Sigmoid colon (tissue), 7 donors: ENCODE measurements at places on chromosomes 1 and 21. TPM values are rescaled to one million over a fixed set of nuclear protein-coding genes. Genes with fewer than 3 reads are reported as not detected.

DNA sequence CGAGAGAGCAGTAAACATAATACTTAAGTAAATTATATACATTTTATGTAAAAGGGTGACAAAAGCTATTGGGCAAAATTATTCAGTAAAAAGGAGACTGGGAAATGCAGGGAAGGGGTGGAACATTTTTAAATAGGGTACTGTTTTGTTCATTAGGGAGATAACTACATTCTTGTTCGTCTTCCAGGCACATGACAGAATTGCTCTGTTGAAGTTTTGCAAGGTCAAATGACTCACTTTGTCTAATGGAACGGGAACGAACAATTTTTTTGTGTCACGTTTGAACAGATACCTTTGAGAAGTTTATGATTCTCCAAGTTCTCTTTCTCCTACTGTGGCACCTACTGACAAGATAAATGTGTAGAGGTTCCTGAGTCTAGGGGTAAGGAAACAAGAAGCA lies 382.3 kb upstream of the ZRANB2 start:
- no peak for DNase-seq

DNA sequence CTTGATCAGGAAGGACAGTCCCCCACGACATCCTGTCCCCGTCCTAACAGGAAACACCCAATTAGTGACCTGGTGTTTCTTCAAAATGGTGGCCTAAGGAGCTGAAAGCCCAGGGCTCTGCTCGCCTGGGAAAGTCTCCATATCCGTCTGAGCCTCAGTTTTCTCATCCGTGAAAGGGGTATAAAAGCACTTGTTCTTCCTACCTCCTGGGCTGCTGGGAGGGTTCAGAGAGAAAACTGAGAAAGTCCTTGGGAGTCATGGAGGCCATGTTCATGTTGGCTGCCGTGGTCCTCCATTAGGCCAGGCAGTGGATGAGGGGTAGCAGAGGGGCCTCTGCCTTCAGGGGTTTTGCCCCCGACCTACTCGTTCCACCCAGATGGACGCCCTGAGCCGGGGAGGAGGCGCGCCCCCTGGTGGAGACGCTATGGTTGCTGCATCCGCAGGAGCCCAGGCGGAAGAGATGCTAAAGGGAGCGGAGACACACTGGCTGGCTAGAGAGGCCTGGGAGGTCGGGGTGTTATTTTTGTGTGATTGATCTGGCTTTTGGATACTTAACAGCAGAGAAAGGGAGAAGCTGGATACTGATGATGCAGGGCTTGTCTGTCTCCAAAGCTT lies 113.5 kb downstream of the PRDM2 start:
- no peak for DNase-seq

DNA sequence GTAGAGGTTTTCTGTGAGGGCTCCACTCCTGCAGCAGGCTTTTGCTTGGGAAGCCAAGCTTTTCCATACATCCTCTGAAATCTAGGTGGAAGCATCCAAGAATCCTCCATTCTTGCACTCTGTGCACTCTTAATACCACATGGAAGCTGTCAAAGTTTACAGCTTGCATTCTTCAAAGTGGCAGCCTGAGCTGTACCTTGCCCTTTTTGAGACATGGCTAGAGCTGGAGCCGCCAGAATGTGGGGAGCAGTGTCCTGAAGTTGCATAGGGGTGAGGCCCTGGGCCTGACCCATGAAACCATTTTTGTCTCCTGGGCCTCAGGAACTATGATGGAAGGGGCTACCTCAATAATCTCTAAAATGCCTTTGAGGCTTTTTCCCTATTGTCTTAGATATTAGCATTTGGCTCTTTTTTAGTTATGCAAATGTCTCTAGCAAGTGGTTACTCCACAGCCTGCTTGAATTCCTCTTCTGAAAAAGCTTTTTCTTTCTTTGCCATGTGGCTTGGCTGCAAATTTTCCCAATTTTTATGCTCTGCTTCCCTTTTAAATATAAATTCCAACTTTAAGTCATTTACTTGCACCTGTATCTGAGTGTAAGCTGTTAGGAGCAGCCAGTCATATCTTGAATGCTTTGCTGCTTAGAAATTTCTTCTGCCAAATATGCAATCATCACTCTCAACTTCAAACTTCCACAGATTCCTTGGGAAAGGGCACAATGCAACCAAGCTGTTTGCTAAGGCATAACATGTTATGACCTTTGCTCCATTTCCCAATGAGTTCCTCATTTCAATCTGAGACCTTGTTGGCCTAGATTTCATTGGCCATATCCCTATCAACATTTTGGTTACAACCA lies 92.1 kb upstream of the ARTN start:
- no peak for DNase-seq

The COG2 gene
- total RNA-seq: 26.4 TPM

The IQGAP3 gene
- 0.81 TPM for total RNA-seq

The GBP2 gene
- total RNA-seq: 152 TPM

DNA sequence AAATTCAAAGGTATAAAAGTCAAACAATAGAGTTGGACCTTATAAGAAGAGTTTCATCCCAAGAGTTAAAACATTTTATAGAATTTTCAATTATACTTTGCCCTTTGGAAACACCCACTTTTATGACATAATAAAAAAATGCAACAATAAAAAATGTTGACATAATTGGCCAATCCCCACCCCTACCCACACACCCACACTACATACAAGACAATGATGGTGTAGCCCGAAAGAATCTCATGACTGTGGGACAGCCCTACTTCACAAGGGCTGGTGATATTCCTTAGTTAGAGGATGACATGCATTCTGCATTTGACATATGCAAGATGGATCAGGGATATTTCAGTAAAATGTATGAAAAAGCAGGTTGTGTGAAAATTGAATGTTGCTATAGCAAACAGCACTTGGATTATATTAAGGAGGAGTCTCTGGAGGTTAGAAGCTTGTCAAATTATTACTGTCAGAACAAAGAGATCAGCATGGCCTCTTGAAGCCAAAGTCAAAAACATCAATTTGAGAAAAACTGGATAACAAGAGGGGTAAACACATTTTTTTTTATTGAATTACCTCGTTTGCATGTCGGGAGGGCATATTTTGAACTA lies 133.0 kb upstream of the SAMSN1 start:
- DNase-seq: no peak

The C1QTNF12 gene
- 1.9 TPM for total RNA-seq

DNA sequence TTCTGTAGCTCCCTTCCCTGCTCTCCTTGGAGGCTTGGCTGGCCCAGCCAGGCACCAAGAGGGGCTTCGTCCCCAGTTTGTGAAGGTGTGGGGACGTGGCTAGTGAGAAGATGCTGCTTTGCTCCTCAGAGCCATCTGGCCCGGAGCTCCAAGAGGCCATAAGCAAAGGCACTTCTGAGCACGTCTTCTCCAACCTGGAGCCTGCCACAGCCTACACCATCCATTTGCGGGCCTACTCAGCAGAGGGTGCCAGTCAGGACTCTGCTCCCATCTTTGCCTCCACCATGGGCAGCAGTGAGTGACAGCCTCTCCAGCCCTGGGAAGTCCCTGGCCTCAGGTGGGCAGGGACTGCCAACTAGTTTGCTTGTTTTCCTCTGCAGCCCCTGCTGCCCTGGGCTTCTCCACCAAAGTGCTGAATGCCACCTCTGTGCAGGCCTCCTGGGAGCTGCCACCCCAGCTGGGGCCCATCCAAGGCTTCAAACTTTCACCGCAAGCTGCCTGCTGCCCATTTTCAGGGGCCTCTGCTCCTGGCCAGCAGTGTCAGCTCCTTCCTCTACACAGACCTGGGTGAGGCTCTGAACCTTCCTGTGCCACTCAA lies 25.9 kb downstream of the SLC27A3 start:
- no peak for DNase-seq

The TMEM269 gene
- total RNA-seq: not detected

The GLUL gene
- total RNA-seq: 1,467 TPM

The CFHR1 gene
- not detected for total RNA-seq

GRCh38 chr1:85650645-85651044 lies 57.6 kb downstream of the ZNHIT6 start:
- no peak for DNase-seq

The GABPB2 gene
- 20.6 TPM for total RNA-seq

DNA sequence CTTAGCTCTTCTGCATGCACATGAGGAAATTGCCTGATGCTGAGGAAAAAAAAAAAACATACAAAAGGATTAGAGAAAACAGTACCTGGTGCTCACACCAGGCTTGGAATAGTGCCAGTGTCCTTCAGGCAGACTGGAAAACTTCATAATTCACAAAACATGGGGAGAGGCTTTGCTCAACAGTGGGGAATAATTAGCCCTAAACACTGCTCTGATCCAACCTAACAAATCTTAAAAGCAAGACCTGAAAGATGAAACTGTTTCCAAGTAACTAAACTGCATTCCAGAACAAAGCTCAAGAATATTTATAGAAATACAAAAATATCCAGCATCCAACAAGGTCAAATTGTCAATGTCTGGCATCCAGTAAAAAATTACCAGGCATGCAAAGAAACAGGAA lies 124.8 kb downstream of the AK5 start:
- no peak for DNase-seq

DNA sequence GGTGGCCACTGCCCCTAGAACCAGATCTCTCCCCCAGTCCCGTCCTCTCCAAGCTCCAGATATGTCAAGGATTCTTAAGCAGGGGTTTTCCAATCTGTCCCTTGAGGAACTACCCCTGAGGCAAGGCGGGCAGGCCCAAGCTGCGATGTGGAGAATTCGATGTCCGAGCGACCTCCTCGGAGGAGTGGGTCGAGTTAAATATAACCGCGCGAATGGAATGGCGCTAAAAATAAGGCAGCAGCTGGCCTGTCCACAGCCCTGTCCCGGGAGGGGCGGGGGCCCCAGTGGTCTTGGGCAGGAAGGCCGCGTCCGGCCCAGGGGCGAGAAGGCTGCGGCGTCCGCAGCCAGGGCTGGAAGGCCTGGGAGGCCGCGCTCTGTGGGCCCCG lies 5.8 kb upstream of the FOXD3 start:
- DNase-seq: no peak

The TPTE gene
- not detected for total RNA-seq

DNA sequence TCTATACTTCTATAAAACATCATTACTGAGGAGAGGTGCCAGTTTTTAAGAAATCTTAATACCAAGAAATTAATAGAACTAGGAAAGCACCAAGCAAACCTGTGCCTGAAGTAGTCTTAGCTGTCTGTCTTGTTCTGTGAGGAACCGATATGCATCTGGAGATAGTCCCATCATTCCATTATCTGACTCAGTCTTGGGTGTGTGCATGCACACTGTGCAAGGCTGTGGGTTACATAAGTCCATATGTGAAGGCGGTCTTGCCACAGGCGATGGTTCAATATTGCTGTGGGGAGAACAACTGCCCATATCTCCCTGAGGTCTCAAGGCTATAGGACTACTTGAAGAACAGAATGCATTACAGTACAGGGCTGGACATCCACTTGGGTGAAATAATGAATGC lies 33.8 kb downstream of the STIL start:
- DNase-seq: no peak

DNA sequence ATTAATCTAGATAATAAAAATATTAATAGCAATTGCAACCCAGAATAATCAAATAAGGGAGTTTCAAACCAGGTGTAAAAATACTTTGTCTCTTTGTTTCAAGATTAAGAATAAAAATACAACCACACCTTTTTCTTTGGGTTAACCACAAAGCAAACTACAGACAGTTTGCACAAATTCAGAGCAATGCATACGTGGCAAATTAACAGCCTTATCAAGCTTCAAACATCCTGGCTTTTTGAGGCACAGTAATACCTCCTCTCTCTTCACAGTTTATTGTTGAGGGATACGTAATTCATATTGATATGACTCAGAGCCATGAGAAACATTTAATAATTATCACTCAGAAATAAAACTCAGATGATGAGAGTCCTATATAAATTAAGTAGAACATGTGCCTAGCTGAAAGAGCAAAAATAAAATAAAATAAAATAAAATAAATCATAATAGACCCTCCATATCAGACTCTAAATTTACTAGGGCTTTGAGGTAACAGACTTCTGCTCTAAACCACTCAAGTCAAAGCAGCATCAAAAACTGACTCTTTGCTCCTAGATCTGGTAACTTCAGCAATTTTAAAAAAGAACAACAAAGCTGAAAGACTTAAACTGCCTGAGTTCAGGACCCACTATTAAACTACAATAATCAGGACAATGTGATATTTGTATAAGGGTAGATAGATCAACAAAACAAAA lies 11.4 kb downstream of the EDEM3 start:
- DNase-seq: no peak

GRCh38 chr1:57711326-57711725 lies 287.5 kb upstream of the DAB1 start:
- DNase-seq: no peak

The SPRR5 gene
- total RNA-seq: not detected

The NFASC gene
- 29.9 TPM for total RNA-seq

GRCh38 chr1:96002201-96002600 lies 719.4 kb upstream of the PTBP2 start:
- DNase-seq: no peak

DNA sequence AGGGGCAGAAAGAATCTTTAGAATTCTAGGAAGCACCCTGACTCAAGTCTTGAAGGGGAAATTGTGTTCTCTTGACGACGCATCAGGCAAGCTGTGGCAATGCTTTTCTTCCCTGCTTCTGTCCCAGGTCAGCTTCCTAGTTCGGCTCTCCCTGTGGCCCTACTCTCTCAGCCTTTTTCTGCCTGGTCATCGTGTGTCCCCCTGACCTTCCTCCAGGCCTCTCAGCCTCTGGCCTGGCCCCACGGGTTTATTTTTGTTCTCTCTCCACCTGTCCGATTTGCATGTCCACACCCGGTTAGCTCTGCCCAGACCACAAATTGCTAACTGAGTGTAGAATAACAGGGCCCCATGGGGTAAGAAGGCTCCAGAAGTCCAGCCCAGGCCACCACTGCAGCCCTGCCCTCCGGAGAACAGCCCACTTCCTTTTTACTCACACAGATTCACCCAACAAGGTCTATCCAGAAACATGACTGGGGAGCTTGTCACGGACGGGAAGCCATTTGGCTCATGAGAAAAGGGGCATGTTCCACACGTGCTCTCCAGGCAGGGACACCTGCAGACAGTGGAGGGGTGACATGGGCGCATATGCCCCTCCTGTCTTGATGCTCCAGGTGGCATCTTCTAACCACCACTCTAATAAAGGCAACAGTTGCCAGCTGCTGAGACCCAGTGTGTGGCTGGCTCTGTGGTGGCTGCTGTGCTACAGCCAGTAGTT lies 9.8 kb downstream of the KCNN3 start:
- no peak for DNase-seq

GRCh38 chr1:116568662-116569380 lies 2.0 kb downstream of the CD58 start:
- DNase-seq: no peak
